Cerebellar nuclear complex (tissue), 1 donor: ENCODE measurements at places on chromosomes 7 and 10.

GRCh38 chr7:8932751-8933150 lies 499.3 kb downstream of the NXPH1 start:
- no peak for DNase-seq

DNA sequence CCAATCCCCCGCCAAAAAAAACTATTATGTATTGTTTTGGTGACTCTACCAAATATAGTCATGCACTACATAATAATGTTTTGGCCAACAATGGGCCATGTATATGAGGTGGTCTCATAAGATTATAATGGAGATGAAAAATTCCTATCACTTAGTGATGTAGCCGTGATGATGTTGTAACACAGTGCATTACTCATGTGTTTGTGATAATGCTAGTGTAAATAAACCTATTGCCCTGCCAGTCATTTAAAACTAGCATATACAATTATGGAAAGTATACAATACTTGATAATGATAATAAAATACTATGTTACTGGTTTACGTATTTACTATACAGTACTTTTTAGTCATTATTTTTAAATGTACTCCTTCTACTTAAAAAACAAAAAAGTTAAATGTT lies 101.5 kb downstream of the SLC25A40 start:
- no peak for DNase-seq

DNA sequence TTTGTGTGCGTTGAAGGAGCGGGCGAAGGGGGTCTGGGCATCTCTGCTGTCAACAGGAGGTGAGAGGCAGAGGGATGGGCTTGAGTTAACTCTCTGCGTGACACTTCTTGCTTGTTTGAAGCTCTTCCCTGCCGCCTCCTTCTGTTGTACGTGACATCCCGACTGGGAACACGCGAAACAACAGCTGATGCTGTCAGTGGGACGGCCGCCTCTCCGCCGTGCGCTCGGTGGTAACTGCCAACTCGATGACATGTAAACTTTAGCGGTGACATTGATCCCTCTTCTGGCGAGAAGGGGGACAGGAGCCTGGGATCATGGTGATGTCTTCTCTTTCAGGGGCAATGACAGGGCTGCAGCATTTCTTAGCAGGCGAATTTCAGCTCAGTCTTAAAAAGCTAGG lies 394.5 kb downstream of the TYW1 start:
- DNase-seq, result no peak

DNA sequence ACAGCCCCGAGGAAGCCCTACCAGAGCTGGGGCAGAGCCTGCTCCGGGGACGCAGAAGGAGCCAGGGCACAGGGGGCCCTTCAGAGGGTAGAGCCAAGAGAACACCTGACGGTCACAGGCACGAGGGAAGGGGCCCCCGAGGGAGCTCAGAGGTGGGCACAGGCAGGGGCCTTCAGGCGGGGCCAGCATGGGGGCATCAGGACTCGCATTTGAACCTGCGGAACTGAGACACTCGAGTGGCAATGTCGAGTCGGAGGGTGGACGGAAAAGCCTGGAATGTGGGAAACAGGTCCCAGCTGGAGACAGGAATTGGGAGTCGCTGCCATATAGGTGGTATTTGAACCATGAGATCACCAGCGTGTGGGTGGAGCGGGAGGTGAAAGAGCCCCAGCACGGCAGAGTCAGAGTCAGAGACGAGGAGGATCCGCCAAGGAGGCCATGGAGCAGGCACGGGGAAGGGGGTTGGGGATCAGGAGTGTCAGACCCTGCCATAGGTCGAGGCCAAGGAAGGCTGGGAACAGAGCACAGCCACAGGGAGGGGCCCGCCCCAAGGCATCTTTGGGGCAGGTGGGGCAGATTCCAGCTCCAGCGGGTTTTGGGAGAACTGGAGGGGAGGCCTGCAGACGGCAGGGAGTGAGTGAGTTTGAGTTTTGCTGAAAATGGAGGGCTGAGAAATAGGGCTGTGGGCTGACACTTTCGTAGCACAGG lies 13.8 kb downstream of the STK32C start:
- no peak for DNase-seq

- no peak for DNase-seq
Measured at GRCh38 chr10:132390921-132391675, 5.9 kb upstream of the PWWP2B start.

DNA sequence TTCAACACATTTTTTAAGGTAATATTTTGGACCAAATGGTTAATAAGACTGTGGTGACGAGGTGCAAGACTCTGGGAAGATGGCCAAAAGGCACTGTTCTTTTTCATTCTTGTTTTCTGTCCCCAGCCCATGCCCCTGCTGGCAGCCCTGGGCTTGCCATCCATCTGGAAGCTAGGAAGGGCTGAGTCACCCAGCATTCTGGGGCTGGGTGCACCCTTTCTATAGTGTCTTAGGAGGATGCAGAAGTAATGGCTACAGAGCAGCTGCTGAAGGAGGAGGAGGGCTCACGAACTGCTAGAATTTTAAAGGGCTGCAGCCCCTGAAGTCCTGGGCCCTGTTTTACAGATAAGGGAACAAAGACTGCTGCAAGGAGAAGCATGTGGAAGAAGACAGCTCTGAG lies 42.8 kb upstream of the ZNF32 start:
- DNase-seq, result no peak

DNA sequence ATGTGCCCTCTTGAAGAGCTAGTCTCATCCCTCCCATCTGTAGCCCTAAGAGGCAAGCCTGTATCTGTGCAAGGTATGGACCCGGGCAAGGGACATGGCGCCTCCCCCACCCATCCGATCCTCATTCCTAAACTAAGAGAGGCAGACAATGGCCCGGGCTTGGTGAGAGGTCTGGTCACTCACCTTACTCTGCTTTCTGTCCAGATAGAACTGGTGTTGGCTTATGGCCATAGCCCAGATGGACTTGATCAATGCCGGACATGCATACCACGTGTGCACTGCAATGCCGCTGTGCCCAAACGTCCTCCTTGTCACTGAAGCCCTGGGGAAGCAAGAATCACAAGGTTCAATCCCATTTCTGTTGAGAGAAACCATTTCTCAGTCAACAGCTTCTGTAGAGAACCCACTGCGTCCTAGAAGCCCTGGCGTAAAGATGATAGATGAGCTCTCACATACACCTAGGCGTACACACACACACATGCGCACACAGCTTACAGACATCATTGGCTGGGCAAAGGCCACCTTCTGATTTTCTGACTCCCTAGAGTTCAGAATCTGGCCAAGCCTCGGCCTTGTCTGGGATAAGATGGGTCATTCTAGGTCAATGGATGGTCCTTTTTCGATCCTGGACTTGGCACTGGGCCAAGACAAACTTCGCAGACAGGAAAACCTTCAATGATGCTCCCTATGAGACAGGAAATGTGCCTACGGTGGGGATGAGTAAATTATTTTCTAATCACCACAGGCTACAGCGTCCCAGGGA lies 114.6 kb downstream of the PRPF18 start:
- no peak for DNase-seq

DNA sequence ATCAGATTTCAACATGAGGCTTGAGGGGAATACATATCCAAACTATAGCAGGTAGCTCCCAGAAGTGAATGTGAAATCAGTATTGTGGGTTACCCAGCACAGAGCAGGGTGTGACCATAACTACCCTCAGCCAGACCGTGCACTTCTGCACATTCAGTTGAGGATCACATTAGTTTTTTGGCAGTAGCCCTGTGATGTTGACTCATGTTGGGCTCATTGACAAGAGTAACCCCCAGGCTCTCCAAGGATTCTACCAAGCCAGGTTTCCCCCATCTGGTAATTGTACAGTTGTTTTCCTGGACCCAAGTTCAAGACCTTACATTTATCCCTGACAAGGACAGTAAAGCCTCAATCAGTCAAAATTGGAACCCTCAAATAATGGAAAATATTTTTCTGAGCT lies 11.7 kb upstream of the CPA4 start:
- DNase-seq, result no peak

DNA sequence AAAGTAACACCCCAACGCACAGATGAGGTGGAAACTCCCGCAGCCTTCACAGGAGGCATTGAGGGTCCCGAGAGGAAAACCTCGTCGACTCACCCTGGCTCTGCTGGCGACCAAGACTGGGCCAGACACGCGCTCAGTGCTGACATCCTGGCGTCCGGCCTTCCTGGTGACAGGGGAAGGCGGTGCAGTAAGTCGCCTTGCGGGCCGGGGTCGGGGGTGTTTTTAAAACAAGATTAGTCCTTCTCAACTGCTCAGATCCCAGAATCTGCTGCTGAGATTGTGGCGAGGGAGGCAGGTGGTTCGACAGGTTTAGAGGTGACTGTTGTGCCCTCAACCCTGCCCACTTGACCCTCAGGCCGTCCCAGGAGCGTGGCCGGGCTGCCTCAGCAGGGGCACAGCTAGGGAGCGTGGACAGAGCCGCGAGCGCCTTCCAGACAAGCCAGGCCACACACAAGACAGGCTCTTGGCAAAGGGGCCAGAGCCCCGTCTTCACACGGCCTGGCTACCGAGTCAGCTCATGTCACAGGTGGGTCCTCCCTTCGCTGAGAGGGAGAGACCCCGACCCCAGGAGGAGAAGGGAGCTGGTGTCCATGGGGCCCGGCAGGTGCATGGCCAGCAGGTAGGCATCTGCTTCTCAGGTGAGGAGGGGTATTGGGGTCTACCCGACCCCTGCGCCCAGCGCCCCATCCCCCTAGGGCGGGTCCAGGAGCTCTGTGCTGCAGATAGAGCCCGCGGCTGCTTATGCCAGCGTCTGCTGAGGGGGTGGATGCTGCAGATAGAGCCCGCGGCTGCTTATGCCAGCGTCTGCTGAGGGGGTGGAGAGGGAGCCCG lies 81.6 kb downstream of the DNAJB6 start:
- no peak for DNase-seq

DNA sequence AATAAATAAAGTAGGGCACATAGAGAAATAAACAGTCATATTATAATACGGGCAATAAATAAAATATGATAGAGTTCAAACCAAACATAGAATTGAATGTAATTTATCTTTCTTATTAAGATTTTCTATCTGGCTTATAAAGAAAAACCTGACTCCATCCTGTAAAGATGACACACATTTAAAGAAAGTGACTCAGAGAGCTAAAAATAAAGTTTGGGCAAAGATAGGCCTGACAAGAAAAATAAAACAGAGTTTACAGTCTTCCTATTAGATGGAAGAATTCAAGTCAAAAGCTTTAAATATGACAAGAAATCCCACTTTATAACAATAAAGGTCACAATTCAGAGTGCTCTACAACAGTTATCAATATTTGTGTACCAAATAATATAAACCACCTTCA lies 580.6 kb downstream of the PHTF2 start:
- no peak for DNase-seq

DNA sequence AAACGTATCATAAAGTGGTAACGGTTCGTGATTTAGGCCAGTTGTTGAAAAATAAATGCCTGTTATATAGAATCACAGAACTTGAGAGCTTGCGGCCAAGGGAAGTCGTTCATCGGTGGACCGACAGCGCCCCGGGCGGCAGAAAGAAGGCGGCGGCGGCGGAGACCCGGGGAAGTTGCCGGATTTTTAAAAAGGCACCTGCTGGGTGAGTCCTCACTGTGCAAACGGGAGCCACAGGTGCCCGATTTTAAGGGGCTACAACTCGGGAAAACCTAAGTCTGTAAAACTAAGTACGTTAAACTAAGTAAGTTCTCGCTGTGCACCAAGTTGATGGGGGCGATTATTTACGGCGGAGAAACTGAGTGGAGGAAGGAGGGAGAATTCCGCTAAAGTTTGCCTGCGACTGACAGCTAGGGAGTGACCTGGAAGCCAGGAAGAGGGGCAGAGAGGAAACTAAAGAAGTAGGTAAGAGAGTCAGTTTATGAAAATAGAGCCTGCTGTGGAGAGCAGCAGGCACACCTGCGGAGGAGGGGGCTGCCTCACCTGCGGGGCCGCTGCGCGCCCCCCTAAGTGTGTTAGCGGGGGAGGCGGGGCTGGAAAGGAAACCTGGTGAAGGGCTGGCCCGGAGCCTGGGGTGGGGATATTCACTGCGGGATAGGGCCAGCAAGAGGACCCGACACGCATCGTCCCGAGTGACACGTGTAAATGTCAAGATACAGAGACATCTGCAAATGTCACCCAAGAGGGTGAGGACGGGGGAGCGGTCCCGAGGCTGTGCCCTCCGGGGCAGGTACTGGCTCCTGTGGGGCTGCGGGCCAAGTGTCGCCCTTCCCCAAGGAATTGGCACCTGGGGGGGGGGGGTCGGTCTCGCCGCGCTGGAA lies 996 bp downstream of the ADAM12 start:
- no peak for DNase-seq

DNA sequence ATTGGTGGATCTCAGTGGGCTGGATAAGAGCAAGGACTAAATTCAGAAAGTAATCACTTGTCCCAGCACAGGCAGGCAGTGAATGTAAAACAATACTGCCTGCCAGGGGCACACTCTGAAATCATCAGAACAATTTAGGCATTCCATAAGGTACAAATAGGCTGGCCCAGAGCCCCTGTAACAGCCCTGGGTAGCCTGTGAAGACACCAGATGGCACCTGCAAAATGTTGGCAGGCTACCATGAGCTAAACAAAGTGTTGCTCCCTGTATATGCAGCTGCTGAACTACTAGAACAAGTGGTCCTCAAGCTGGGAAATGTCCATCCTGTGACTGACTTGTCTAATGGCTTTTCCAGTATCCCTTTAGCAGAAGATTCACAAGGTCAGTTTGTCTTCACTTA lies 3.0 kb upstream of the PRSS37 start:
- DNase-seq, result peak; percentile 49

GRCh38 chr7:44599222-44599621 lies 7.2 kb upstream of the OGDH start:
- DNase-seq, result no peak

DNA sequence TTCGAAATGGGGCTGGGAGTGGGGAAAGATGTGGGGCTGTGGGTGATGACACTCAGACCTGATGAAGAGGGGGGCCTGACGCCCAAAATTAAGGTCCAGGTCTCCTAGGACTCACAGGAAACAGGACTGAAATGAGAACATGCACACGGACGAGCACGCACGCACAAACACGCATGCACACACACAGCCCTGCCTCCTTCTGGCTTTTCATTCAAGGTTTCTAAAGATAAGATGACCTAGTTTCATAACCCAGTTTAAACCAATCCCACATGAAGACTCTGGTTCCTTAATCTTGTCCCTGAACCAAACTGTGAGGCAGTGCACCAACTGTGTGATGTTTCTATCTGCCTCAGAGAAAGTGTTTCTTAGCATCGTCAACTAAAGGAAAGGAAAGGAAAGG lies 162.0 kb downstream of the DGKI start:
- DNase-seq, result no peak

GRCh38 chr10:26779176-26779860 lies 81.4 kb downstream of the ABI1 start:
- DNase-seq, result no peak

- no peak for DNase-seq
Measured at GRCh38 chr10:4763960-4764428, 62.0 kb upstream of the AKR1E2 start.

DNA sequence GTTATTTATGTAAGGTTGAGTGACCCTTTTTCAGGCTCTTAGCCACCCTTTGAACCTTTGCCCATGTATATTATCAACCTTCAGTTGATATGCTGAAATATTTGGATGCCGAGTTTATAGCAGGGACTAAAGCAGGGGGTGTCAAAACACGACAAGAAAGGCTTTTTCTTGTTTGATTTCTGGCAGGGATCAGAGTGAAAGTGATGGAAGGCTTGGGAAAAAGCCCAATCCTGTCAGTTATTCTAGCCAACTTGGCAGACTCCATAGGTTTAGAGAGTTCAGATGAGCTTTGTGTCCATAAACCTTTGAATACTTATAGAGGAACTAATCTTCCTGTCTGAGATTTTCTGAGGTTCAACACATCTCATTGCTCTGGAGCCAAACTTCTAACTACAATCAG lies 47.5 kb downstream of the INHBA start:
- no peak for DNase-seq
